Activated T-cell treated with anti-CD3 and anti-CD28 coated beads, Interleukin-2, amount 50 U/mL, for 1 hour (primary cell): ENCODE measurements at places on chromosomes 7 and 10.

- no peak for DNase-seq
Observed at GRCh38 chr7:122082670-122083069, 61.4 kb downstream of the AASS start.

GRCh38 chr7:115099906-115100305 is 178.0 kb downstream of the MDFIC start:
- no peak for DNase-seq

- DNase-seq: no peak
Observed at GRCh38 chr10:123783296-123783695, 108.3 kb downstream of the CPXM2 start.

GRCh38 chr10:113648478-113648877 is 15.4 kb downstream of the NRAP start:
- DNase-seq: no peak

- no peak for DNase-seq
Observed at GRCh38 chr10:1732564-1732996, 4.7 kb downstream of the ADARB2 start.

DNA sequence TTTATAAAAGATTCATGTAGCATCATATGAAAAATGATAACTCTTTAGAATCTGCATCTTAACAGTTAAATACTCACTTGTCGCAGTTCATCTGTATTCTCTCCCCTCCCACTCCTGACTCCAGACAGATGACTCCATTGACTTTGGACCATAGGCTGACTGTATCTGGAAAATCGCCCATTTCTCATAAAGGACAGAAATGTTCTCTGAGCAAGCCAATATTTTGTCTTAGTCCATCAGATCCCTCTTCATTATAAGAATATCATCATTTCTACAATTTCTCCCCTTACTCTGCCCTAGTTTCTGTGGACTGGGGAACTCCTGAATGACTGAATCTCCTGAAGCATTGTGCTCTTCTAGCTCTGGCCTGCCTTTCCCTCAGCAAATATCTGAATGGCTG is 125.4 kb downstream of the SEMA3D start:
- DNase-seq: no peak

GRCh38 chr7:98472521-98472954 is 71.6 kb upstream of the BAIAP2L1 start:
- no peak for DNase-seq

GRCh38 chr10:77349226-77349625 is 288.4 kb downstream of the KCNMA1 start:
- DNase-seq: no peak

DNA sequence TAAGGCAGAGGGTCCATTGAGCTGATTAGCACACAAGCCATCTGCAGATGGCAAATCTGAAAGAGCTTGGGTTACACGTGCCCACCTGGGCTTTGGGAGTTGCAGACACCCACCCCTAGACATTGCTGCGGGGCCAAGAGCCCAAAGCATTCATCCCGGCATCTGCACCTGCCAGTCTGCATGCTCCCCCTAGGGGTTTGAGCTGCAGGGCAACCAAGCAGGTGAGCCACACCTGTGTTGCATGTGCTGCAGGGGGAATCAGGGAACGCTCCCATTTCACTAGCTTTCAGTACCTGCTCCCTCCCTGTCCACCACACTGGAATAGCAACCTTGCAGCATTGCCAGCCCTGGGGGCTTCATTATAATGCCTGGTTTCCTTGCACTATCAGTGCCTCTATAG is 21.1 kb downstream of the C7orf33 start:
- DNase-seq: no peak

DNA sequence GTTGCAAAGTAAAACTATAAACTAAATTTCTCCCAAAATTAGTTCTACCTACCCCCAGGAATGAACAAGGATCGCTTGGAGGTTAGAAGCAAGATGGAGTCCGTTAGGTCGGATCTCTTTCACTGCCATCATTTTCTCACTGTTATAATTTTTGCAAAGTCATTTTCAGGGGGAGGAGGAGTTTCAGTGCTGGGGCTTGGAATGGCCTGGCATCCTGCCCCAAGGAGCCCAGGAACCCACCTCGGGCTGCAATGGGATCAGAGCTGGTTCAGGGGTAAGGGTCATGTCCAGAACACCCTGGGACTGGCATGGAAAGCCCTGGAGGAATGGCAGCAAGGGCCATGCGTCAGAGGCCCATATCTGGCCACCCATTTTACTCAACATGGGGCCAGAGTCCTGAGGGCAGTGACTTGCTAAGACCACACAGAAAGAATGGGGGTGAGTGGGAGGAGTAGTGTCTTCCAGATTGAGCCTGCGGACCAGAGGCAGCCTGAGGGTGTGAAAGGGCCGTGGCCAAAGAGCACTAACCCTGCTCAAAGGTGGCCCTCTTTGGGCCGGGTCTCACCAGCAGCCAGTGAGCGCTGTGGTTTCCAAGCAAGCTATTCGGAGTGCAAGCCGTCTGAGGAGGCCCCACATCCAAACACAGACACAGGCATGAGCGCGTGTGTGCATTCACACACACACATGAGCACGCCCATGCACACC is 31.8 kb downstream of the GPRIN2 start:
- peak; percentile 11 for DNase-seq

DNA sequence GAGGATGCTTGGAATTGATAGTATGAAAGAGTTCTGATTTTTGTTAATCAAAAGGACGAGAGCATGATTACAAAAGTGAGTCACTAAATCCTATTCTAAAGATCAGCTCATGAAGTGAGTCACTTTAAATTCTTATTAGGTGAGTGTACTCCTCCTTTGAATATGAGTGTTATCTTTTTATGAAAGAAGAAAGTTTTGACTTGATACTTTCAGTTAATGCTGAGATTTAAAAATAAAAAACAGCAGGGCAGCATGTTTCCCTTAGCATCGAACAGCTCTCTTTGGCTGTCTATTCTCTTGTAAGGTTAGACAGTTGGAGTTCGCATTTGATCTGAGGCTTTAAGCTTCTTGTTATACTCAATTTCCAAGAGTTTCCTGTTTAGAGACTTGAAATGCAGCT is 222.0 kb downstream of the TWIST1 start:
- DNase-seq: no peak

DNA sequence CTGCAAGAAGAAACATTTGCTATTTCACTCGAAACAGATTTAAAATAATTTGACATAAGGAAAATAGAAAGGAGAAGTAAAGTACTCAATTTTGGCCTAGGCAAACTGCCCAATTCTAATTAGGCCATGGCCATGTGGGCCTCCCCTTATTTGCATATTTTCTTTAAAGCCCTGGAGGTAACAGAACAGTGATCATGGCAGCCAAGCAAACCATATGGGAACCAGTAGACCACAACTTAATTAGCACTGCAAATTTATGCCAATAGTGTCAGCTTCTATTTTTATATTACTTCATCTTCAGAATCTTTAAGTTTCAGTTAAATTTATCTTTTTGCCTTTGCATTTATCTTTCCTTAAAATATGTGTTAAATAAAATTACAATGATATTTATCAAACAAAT is 63.3 kb upstream of the THSD7A start:
- no peak for DNase-seq

- no peak for DNase-seq
Observed at GRCh38 chr7:128124786-128125185, 93.5 kb upstream of the LRRC4 start.
